Fibroblast of skin of abdomen (primary cell): ENCODE measurements at places on chromosomes 4 and X.

DNA sequence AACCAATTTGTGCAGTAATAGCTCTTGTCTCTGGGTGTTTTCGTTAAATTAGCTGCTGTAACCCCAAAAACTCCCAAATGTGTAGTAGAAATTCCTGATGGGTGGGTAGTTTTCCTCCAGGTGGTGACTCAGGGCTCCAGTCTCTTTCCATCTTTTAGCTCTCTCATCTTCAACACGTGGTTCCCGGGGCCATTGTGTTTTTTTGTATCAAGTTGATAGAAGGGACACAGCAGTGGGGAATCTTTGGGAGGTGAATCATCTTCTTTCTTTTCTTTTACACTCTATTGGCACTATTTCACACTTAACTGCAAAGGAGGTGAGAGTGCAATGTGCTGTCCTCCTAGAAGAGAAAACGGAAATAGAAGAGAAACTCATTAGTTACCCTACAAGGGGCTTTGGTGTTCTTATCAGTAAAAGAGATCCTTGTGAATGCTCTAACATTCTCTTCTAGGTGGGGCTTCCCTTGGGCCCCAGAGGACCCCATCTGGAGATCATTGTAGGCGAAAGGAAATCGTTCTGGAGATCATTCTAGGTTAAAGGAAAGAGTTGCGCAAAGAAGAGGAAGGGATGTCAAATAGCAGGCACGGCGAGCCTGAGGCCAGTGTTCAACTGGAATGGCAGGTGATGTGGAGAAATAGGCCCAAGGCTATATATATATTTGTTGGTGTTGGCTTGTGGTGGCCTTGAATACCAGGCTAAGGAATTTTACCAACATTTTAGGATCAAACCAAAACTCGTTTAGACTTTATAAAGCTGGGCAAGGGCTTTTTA is 68.2 kb upstream of the ACSL1 start:
- DNase-seq, result no peak

GRCh38 chrX:104310090-104310489 is 55.4 kb upstream of the ESX1 start:
- peak; percentile 35 for DNase-seq

- peak; percentile 29 for DNase-seq
Observed at GRCh38 chrX:103831803-103832544, at the start of gene RAB9B. RAB9B (minus strand) TSS chrX:103832257; CDS start chrX:103825784, 6,473 bp downstream.

DNA sequence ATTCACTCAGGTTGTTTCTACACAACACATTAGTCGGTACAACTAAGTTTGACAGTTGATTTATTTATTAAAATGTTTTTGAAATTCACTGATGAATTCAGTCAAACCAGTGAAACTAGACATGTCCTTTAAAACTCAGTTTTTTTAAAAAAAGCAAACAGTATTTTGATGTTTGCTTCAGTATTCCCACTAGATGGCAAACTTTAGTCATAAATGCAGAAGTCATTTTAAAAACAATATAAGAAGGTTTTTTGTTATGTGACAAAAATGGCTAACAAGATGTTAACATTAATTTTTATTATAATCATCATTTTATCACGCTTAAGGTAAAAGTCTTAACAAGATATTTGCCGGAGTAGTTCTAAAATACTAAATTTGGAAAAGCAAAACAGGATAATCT is 1337.8 kb upstream of the DIAPH2 start:
- no peak for DNase-seq

- peak; percentile 63 for DNase-seq
Observed at GRCh38 chrX:40278340-40279090, 180.8 kb upstream of the BCOR start.
